ENCODE measurements at places on chromosomes 6 and 20.

GRCh38 chr6:155310596-155310995 is 3.7 kb downstream of the TFB1M start:
- DNase-seq = no peak

DNA sequence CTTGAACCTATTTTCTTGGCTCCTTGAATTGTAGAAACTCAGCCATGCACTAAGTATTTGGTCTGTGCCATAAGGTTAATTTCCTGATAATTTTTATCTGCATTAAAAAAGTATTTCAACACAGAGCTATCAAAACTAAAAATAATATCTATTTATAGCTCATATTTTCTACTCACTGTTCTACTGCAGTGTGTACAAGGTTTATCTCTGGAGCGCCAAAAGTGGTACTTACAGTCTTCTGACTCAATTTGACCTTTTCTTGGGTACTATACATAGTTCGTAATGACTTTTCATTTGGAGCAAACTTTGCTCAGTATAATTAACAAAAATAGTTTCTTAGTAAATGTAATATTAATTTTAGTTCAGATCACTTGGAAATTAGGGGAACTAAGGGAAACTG is 69.2 kb downstream of the IRAK1BP1 start:
- DNase-seq = no peak

GRCh38 chr20:24163506-24163905 is 174.9 kb upstream of the GGTLC1 start:
- DNase-seq = no peak

GRCh38 chr6:34259529-34260069 is 10.8 kb upstream of the SMIM29 start:
- no peak for DNase-seq

GRCh38 chr6:147065786-147066185 is 138.4 kb upstream of the STXBP5 start:
- no peak for DNase-seq

DNA sequence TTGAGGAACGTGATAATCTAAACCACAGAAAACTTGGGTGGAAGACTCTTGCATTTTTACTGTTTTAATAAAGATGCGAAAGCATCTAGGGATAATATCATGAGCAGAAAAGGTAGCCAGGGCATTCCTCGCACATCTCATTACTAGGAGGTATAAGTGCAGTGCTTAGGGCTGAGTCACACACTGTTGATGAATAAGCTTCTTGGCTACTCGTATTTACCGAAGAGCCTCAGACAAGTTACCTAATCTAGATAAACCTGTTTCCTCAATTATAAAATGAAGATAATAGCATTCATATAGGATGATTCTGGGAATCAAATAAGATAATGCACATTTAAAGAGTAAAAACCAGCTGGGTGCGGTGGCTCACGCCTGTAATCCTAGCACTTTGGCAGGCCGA is 780 bp upstream of the KIAA0319 start:
- no peak for DNase-seq

GRCh38 chr20:46349742-46350056 is 41.4 kb upstream of the CDH22 start:
- no peak for DNase-seq

DNA sequence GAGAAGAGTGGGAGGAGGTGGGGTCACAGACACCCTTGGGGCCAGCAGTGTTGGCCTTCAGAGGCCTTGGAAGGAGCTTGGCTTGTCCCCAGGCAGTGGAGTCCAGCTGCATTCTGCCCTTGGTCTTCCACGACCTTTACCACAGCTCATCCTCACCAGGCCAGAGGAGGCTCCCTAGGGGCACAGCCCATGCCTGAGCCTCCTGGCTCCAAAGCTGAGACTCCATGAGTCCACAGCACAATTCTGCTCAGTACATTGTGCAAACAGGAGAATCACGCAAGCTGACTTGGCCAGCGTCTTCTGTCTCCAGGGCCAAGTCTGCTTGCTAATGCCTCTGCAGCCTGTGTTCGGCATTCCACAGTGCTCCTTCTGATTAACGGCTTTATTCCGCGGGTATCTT is 337.2 kb downstream of the SMOC2 start:
- DNase-seq = no peak

- no peak for DNase-seq
These were observed 331.6 kb downstream of the TAF4 start for GRCh38 chr20:61733891-61734732.

- no peak for DNase-seq
These were observed 218.0 kb downstream of the THBS2 start for GRCh38 chr6:169035385-169036240.

DNA sequence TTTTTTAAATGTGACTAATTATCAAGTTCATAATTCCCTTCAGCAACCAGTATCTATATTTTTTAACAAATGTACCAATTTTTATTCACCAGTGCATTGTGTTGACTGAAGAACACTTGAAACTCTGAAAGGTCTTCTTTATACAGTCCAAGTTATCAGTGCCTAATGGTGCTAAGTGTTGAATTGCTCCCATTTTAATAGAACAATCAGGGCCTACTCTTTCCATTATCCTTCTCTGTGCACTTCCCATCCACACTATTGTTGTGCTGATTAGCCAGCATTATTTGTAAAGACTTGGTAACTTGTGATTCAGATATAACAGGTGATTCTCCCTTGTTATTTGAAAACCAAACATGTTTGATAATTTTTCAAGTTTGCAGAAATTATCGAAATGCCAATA is 1209.7 kb upstream of the MAP3K7 start:
- no peak for DNase-seq

DNA sequence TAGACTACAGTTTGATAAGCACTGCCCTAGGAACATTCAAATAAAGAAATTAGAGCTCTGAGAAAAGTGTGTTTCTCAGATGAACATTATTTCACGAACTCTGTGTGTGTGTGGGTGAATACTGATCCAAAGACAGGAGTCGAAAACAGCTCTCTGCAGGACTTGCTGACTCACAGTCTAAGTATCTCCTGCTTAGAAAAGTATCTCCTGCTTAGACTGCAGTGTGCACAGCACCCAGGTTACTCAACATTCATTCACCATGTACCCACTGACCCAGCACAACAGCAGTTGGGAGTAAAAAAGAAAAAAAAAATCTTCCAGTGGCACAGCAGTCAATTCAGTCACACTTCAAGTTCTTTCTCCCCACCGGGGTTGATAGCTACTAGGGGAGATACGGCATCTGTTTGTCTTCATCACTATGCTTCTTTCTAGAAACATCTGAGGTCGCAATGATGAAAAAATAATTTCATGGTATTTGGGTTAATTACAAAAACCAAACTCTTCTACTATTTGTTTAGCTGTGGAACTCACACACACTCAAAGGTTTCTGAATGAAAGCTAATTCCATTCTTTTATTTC is 48.0 kb downstream of the GCLC start:
- no peak for DNase-seq

- no peak for DNase-seq
These were observed 39.9 kb upstream of the ZNF831 start for GRCh38 chr20:59123678-59124255.

DNA sequence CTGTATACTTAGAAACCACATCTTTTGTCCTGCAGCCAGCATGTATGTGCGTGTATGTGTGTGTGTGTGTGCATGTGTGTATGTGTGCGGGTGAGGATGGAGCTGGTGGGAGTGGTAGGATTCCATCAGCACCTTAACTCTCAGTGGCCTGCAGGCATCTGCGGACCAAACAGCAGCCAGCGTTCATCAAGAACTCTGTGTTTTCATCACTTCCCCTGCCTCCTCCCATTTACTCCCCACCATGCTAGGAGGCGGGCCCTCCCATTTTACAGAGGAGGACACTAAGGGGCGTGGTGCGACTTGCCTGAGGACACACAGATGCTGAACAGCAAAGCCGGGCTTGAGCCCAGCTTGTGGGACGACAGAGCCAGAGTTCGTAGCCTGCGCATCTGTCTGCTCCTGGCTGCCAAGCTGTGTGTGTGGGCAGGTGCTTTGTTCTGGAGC is 8.9 kb downstream of the VSTM2L start:
- no peak for DNase-seq

GRCh38 chr20:15805154-15805553 is 768.1 kb downstream of the KIF16B start:
- DNase-seq = no peak

DNA sequence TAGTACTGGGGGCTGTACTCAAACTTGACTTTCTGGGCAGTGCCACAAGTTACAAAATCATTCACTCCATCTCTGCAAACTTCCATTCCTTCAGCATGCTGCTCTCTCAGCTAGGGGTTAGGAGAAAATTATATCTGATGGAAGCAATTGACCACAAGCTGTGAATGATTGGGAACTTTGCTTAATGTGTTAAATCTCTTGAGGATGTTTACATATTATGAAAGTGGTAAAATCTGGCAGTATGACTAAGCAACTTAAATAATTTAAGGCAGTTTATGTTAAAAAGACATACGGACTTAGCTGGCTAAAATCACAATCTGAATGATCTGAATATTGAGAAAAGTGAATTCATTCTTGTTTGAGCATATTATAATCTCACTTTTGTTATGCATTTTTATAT is 415.0 kb downstream of the PHF3 start:
- DNase-seq = no peak
